ENCODE measurements at places on chromosomes 11 and 22. TPM values are rescaled to one million over a fixed set of nuclear protein-coding genes. Genes with fewer than 3 reads are reported as not detected.

DNA sequence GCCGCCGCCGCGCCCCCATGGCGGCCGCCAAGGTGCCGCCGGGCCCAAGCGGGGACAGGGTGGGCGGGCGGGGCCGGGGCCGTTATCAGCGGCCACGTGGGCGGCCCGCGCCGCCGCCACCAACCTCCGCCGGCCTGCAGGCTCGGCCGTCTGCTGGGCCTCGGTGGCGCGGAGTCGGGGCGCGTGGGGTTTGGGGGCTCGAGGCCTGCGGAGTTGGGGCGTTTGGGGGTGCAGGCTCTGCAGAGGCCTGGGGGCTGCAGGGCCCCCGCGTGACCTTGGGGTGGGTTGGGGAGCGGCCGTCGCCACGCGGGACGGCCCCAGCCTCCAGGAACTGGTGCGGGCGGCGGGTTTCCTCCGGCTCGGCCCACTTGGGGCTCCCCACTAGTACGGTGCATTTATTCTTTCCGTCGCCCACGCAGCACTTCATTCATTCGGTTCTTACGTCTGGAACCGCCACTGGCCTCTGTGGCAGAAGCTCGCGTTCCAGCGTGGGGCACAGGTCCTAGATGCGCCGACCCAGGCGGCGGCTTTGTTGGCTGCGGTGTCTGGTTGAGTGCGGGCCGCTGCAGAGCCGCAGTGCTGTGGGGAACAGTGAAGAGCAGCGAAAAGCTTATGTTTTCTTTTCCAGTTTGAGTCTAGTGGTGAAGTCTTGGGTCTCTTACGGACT, 740 bp upstream of the TRMT2A start:
- peak; percentile 79 for DNase-seq

DNA sequence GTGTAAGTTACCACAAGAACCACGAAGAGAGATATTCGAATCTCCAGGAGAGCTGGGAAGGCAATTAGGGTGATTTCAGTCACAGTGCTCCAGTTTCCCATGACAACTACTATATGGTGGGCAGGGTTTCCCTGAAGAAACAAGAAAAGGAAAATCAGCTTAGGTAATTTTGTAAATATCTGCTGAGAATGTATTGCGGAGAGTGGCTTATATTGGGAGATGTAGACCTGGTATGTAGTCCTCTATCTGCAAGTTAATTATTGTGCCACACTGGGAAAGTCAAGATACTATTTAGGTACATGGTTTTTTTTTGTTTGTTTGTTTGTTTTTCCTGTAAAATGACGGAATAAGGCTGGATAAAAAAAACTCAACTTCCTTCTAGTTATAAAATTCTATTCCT, at the start of gene OR6M1:
TSS of gene OR6M1 (minus strand) at position 101 of the 400 bp plus-strand sequence. CDS start at position 101, 0 bp downstream.
- DNase-seq: no peak

The PTGDR2 gene
- 0.03 TPM for total RNA-seq

DNA sequence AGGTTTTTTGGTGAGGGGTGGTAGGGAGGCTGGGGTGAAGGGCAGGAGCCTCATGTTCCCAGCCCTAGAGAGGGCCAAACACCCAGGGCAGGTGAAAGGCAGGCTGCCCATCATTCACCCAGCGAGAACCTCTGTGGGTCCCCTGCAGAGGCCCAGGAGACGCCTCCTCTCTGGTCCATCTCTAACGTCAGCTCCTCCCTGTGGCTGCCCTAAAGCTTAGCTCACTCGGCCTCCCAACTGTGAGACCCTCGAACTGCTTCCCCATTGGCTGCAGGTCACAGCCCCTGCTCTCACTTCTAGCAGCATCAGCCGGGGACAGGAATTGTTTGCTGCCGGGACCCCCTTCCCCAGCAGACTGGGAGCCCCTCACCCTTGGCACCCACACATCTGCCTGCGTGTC, 615 bp upstream of the NFAM1 start:
- peak; percentile 77 for DNase-seq
